ENCODE measurements at places on chromosomes 1 and 21. TPM values are rescaled to one million over a fixed set of nuclear protein-coding genes. Genes with fewer than 3 reads are reported as not detected.

DNA sequence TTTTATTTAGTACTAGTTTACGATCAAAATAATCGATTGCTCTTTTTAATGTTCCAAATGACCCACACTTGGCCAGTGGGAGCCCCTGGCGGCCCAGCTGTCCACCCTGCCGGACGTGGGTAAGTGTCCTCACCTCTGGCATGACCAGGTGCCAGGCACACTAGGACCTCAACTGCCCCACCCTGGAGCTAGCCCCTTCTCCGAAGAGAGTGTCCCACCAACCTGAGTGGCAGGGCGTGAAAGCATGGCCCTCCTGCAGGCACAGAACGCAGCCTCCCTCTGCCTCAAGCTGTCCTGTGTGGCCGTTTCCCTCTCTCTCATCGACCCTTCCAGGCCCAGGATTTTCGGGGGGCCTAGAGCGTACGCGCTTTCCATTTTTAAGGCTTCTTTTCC is 32.9 kb upstream of the AGPAT3 start:
- no peak overlapping the region for H3K27ac ChIP-seq
- H3K4me3 ChIP-seq: no peak overlapping the region
- no peaks in the 10 kb centered on the region for H3K27me3 ChIP-seq
- no peaks in the 10 kb centered on the region for H3K36me3 ChIP-seq

DNA sequence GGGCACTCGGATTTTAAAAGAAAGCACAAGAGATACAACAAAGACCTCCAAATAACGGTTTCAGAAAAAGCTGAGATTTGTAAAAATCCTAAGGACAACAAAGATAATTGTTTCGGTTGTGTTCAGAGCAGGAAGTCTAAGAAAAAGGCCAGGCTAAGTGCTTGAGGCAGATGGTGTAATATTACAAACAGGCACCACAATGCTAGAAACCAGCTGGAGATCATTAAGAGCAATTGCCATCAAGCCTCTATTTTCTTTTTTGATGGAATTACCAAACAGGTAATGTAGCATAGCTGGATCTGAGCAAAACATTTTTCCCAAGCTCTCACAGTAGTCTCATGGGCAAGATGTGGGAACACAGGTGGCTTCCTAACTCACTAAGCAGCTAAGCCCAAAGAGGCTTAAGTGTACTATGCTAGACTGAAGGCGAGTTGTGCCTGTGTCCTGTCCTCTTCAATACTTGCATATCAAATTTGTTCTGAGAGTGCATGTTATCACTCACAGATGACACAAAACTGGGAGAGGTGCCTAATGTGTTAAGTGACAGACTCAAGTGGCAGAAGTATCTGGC is 161.6 kb downstream of the GLUL start:
- H3K4me3 ChIP-seq: no peak overlapping the region
- no peak overlapping the region for H3K27ac ChIP-seq
- H3K4me1 ChIP-seq: peaks cover 3% of the 10 kb centered on the region
- H3K36me3 ChIP-seq: no peaks in the 10 kb centered on the region
- DNase-seq: no peak

- no peak overlapping the region for H3K27ac ChIP-seq
- H3K4me3 ChIP-seq: no peak overlapping the region
- no peak for DNase-seq
- H3K27me3 ChIP-seq: no peaks in the 10 kb centered on the region
- no peaks in the 10 kb centered on the region for H3K4me1 ChIP-seq
These were observed 598.8 kb downstream of the PLPP3 start for GRCh38 chr1:55980582-55980981.

DNA sequence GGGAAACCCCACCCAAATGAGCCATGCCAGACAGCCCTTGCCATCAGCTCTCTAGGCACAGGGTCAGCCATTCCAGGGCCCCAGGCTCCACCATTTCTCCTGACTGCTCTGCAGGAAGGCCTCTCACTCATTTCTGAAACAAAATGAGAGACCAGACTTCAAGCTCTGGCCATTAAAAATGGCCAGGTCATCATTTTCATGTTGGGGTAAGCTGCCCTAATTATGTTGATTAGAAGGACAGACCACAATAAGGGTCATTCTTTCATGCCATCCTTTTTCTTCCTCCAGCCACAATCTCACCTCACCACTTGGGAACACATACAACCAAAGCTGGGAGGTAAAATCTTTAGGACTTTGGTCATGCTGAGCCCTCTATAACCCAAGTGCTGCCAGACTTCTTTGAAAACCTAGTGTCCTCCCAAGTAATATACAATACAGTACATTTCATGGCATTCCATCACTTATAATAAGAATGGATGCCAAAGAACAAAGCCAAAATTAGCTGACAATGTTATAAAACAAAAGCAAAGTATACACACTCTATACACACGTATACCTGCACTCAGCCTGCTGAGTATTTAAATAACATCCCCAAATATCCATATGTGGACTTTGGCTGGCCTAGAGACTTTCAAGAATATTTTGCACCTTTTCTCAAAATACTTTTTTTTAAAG is 22.4 kb upstream of the RBBP5 start:
- DNase-seq: no peak
- H3K4me1 ChIP-seq: no peaks in the 10 kb centered on the region
- H3K27ac ChIP-seq: no peak overlapping the region
- peaks cover 20% of the 10 kb centered on the region for H3K36me3 ChIP-seq

GRCh38 chr1:54610601-54611580 is 12.4 kb downstream of the FAM151A start:
- H3K27ac ChIP-seq: no peak overlapping the region
- no peak for DNase-seq
- H3K27me3 ChIP-seq: no peaks in the 10 kb centered on the region

Gene C8A
- total RNA-seq: not detected

DNA sequence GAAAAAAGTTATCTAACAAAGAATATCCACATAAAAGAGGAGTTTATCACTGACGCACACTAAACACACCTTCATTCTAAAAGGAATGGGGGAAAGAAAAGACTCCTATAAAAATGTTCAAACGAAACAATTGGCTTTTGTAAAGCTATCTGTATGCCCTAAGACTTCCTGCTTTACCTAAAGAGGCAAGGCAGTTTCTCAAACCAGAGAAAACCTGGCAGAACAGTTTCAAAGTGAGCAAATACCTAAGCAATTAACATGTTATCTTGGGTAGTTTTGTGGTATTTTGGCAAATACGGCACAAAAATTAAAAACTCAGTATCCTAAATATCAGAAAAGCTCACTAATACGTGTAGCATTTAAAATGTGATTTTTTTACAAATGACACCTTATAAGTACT is 1.9 kb downstream of the PUM1 start:
- H3K27me3 ChIP-seq: no peaks in the 10 kb centered on the region
- no peak overlapping the region for H3K27ac ChIP-seq
- DNase-seq: no peak
- H3K4me1 ChIP-seq: peaks cover 2% of the 10 kb centered on the region
- H3K4me3 ChIP-seq: peak overlapping the region; percentile 98

Gene RGS1
- not detected for total RNA-seq

- DNase-seq: no peak
- H3K36me3 ChIP-seq: peaks cover 32% of the 10 kb centered on the region
- H3K4me1 ChIP-seq: no peaks in the 10 kb centered on the region
- no peaks in the 10 kb centered on the region for H3K27me3 ChIP-seq
- no peak overlapping the region for H3K4me3 ChIP-seq
These were observed 21.0 kb downstream of the IFNGR2 start for GRCh38 chr21:33424214-33424613.

GRCh38 chr1:243562473-243562872 is 287.6 kb downstream of the AKT3 start:
- DNase-seq: no peak
- H3K4me1 ChIP-seq: no peaks in the 10 kb centered on the region
- H3K27me3 ChIP-seq: no peaks in the 10 kb centered on the region
- no peak overlapping the region for H3K4me3 ChIP-seq
- peaks cover 15% of the 10 kb centered on the region for H3K36me3 ChIP-seq
- H3K27ac ChIP-seq: no peak overlapping the region

Measured in H9 (cell line).